Thoracic aorta (tissue), 2 donors: ENCODE measurements at places on chromosomes 1 and 21. TPM values are rescaled to one million over a fixed set of nuclear protein-coding genes. Genes with fewer than 3 reads are reported as not detected.

Gene KRTAP21-2
- total RNA-seq, result not detected

Gene RGS4
- total RNA-seq, result 52.0 TPM

Gene TFF3
- total RNA-seq, result not detected

Gene ARHGEF16
- 2.4 TPM for total RNA-seq

Gene COL8A2
- total RNA-seq, result 41.6 TPM

Gene CTTNBP2NL
- 66.5 TPM for total RNA-seq

Gene DEPDC1
- total RNA-seq, result not detected

Gene RGS16
- 8.8 TPM for total RNA-seq

DNA sequence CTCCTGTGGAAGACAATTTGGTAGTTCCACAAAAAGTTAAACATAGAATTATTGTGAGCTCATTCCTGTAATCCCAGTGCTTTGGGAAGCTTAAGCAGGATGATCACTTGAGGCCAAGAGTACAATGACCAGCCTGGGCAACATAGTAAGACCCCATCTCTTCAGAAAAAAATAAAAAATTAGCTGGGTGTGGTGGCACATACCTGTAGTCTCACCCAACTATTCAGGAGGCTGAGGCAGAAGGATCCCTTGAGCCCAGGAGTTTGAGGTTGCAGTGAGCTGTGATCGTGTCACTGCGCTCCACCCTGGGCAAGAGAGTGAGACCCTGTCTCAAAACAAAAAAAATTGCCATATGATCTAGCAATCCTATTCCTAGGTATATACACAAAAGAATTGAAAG is 4.1 kb upstream of the CHML start:
- H3K4me1 ChIP-seq, result peaks cover 7% of the 10 kb centered on the region
- peak overlapping the region; percentile 35 for H3K27ac ChIP-seq
- no peak for DNase-seq
- H3K36me3 ChIP-seq, result no peaks in the 10 kb centered on the region
- H3K27me3 ChIP-seq, result no peaks in the 10 kb centered on the region

DNA sequence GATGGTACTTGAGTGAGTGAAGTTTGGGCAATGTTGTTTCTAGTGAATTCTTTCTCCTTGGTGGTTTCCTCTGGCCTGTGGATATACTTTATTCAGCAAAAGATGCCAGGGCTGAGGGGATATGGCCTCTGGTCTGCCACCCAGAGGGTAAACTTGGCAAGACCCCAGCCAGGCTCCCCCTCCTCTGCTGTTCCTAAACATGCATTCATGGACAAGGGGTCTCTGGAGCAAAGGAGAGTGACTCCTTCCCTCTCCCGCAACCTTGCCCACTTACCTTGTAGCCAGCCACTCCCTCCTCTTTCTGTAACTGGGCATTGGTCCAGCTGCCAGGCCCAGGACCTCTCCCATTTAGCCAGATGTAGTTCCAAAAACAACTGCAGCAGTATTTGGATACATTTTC is 43.8 kb downstream of the RUNX3 start:
- no peak overlapping the region for H3K27ac ChIP-seq
- H3K36me3 ChIP-seq, result no peaks in the 10 kb centered on the region
- H3K4me1 ChIP-seq, result no peaks in the 10 kb centered on the region
- no peaks in the 10 kb centered on the region for H3K27me3 ChIP-seq
- no peak overlapping the region for H3K4me3 ChIP-seq

DNA sequence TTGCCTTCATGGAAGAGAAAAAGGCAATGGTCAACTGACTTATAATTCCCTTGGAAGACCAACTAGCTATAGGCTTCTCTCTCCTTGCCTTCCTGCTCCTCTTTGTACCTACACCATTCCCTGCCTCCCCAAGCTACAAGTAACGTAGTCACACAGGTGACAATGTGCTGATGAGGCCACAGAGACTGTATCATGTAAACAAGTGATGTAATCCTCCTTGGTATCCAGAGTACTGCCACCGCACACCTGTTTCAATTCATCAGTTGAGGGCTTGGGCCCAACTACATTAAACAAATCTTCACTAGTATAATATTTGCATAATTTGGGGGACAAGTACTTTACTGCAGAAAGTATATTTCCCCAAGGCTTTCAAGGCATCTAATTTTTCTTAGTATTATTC is 76.4 kb upstream of the SCYL3 start:
- DNase-seq, result no peak
- H3K27me3 ChIP-seq, result no peaks in the 10 kb centered on the region
- H3K36me3 ChIP-seq, result peaks cover 7% of the 10 kb centered on the region
- H3K4me3 ChIP-seq, result no peak overlapping the region

DNA sequence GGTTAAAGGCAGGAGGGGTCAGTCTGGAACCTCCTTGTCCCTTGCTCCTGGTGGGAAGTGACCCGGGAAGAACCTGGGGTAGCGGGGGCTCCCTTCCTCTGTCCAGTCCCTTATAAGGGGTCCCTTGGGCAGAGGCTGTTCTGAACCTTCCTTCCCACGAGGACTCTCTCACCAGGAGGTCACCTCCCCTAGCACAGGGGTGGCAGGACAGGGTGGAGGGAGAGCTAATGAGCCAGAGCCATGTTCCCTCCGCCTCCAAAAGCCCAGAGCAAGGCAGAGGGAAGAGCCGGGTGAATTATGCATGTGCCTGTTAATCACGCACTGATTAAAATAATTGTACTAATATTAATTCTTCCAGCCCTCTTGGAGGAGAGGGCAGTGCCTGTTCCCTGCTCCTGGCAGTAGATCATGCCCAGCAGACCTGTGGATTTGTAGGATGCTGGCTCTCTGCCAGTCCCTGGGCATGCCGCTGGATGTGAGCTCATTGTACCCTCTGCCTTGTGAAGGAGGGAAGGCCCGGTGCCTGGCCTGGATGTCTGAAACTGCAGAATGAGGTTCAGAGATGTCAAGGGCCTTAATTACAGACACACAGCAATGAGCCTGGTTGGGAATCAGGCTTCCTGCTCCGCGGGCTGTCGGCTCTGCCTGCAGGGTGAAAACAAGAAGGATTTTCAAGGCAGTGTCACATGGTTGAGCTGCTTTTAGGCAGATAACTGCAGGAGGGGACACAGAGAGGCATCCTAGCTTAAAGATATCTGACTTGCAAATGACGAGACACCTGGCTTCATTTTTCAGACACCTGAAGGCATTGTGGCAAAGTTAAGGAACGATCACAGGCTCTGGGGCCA is 68.2 kb downstream of the IGSF21 start:
- no peak overlapping the region for H3K27ac ChIP-seq
- no peak overlapping the region for H3K4me3 ChIP-seq
- no peaks in the 10 kb centered on the region for H3K36me3 ChIP-seq
- no peaks in the 10 kb centered on the region for H3K27me3 ChIP-seq

DNA sequence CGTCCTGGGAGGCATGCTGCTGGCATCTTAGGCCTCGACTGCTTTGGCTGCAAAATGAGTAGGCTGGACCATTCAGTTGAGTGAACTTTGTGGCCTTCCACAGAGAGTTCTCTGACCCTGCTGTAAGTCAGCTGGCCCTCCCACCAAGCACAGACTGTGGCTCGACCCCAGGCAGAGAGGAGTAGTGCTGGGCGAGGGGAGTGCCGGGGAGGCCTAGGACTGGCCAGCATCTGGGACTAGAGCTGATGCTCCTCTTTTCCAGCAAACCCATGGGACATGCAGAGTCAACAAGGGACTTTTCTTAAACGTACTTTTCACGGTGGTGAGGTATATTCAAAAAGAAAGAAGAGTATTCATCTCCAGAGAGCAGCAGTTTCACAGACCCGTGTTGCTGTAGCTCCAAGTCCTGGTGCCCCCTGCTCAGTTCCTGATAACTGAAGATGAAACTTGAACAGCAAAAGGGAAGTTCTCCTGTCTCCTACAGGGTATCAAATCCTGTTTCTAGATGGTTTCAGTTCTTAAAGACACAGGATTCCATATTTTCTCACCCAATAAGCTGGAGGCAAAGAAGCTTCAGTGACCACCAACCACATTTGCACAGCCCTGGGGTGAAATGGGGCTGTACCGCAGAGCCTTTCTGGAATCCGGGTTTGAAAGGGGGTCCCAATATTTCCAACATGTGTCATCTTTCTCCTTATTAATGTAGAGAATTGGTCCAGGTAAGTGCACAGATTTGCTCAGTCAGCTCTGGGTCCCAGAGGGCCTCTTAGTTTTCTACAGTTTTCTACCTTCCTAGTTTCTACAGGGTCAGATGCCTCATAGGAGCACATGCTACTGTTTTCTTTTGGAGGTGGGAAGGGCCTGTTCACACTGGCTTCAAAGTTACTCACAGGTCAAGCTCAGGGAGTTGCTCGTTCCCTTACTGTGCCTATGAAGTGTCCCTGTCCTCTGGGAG is 20.9 kb downstream of the BATF3 start:
- H3K36me3 ChIP-seq, result no peaks in the 10 kb centered on the region
- DNase-seq, result no peak
- H3K4me1 ChIP-seq, result no peaks in the 10 kb centered on the region

- no peak for DNase-seq
- H3K4me1 ChIP-seq, result no peaks in the 10 kb centered on the region
- no peaks in the 10 kb centered on the region for H3K36me3 ChIP-seq
- H3K27me3 ChIP-seq, result no peaks in the 10 kb centered on the region
- H3K4me3 ChIP-seq, result no peak overlapping the region
These were observed 28.0 kb downstream of the TBX15 start for GRCh38 chr1:118960026-118960561.

GRCh38 chr1:58781541-58782177 is 2.2 kb downstream of the JUN start:
- peaks cover 4% of the 10 kb centered on the region for H3K36me3 ChIP-seq
- H3K4me1 ChIP-seq, result peaks cover 5% of the 10 kb centered on the region
- H3K4me3 ChIP-seq, result peak overlapping the region; percentile 83
- no peaks in the 10 kb centered on the region for H3K27me3 ChIP-seq
- DNase-seq, result no peak

DNA sequence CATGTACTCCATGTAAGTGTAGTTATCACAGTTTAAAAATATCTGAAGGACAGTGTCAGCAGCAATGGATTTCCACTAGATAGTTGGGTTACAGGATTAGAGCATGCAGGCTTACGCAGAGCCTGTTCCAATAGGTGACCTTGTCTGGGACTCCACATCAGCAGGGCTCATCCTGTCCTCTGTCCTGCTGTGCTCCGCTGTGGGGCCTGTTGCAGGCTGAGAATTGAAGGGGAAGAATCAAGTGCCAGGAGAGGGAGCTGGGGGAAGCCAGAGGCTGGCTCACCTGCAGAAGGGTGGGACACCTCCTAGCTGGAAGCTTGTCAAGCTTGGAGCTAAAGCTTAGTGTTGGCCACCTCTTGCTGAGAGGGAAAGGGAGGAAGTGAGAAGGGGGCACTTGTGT is 62.8 kb downstream of the XCL2 start:
- no peak overlapping the region for H3K4me3 ChIP-seq
- no peak for DNase-seq

DNA sequence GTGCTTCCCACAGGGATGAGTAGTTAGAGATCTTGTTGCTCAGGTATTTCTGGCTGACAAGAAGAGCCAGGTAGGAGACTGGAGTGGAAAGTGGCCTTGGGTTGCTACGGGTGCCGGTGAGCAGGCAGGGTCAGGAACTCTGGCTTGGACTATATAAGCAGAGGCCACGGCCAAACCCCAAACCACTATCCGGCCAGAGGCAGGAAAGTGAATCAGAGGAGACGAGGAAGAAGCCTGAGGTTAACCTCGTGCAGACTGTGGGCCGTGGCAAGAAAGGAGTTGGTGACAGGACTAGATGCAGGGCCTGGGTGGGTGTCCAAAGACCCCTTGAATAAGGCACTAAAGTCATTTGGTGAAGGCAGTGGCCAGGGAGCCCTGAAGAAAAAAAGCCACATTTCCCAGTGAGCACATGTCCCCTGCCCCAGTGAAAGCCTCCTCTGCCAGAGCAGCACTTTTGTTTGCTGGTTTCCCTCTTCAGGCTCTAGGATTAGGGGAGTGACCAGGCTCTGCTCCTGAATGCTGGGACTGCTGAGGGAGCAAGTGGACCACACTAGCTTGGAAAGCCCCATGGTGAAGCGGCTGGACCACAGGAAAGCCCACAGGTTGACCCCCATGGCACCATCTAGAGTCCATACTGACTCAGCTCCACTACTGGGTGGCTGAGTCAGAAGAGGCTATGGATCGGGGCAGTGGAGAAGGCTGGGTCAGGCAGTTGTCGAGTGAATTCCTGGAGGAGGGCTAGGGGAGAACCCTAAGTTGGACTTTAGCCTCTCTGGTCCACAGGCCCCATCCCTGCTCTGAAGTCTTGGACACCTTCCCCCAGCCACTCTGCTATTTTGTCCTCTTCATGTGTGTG is 23.4 kb downstream of the CSF1 start:
- no peak for DNase-seq
- peaks cover 24% of the 10 kb centered on the region for H3K4me1 ChIP-seq
- H3K27me3 ChIP-seq, result no peaks in the 10 kb centered on the region
- peaks cover 9% of the 10 kb centered on the region for H3K36me3 ChIP-seq
- H3K27ac ChIP-seq, result no peak overlapping the region

GRCh38 chr1:24293392-24294227 is 25.5 kb upstream of the GRHL3 start:
- H3K4me1 ChIP-seq, result peaks cover 5% of the 10 kb centered on the region
- H3K27ac ChIP-seq, result no peak overlapping the region
- H3K36me3 ChIP-seq, result no peaks in the 10 kb centered on the region
- no peak for DNase-seq

DNA sequence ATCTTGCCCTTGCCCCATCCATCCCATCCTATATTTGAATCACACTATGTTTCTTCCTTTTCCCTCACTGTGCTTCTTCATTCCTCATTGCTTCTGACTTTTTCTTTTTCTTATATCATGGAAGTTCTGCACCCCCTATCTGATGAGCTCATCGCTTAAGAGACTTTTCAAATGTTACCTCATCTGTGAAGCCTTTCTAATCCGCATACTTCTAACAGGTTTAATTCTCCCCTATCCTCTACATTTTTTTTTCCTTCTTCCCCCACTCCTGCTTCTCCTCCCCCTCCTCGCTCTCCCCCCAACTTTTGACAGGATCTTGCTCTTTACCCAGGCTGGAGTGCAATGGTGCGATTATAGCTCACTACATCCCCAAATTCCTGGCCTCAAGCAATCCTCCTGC is 39.5 kb downstream of the OSBPL9 start:
- H3K4me3 ChIP-seq, result no peak overlapping the region
- peaks cover 29% of the 10 kb centered on the region for H3K4me1 ChIP-seq
- no peaks in the 10 kb centered on the region for H3K36me3 ChIP-seq
- no peak overlapping the region for H3K27ac ChIP-seq

GRCh38 chr1:224639426-224639975 is 23.4 kb downstream of the CNIH3 start:
- no peaks in the 10 kb centered on the region for H3K4me1 ChIP-seq
- no peaks in the 10 kb centered on the region for H3K27me3 ChIP-seq
- no peak overlapping the region for H3K4me3 ChIP-seq
- H3K27ac ChIP-seq, result no peak overlapping the region

GRCh38 chr1:228394571-228395394 is 11.9 kb downstream of the TRIM11 start:
- no peak overlapping the region for H3K4me3 ChIP-seq
- no peak for DNase-seq
- peaks cover 5% of the 10 kb centered on the region for H3K4me1 ChIP-seq
- H3K36me3 ChIP-seq, result peaks cover 34% of the 10 kb centered on the region
- H3K27me3 ChIP-seq, result no peaks in the 10 kb centered on the region

DNA sequence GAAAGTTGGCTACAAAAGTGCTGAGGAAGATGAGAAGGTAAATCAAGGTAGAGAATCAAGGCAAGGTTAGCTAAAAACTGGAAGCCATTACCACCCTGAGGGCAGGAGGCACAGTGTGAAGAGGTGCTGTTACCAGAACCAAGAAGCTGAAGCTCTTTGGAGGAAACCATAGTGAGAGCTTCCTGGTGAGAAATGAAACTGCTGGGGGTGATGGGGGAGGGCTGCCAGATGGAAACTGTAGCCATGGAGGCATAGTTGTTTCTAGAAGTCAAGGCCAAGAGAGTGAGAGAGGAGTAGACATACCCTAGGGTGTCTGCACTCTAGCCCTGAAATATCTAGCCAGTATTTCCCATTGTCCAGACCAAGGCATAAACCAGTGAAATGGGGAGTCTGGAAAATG is 28.7 kb downstream of the IFI44 start:
- H3K27ac ChIP-seq, result no peak overlapping the region
- no peaks in the 10 kb centered on the region for H3K27me3 ChIP-seq
- H3K4me3 ChIP-seq, result no peak overlapping the region
- no peaks in the 10 kb centered on the region for H3K36me3 ChIP-seq
- no peaks in the 10 kb centered on the region for H3K4me1 ChIP-seq
